HFFc6 (cell line): ENCODE measurements at places on chromosomes 5 and 9. TPM values are rescaled to one million over a fixed set of nuclear protein-coding genes. Genes with fewer than 3 reads are reported as not detected.

DNA sequence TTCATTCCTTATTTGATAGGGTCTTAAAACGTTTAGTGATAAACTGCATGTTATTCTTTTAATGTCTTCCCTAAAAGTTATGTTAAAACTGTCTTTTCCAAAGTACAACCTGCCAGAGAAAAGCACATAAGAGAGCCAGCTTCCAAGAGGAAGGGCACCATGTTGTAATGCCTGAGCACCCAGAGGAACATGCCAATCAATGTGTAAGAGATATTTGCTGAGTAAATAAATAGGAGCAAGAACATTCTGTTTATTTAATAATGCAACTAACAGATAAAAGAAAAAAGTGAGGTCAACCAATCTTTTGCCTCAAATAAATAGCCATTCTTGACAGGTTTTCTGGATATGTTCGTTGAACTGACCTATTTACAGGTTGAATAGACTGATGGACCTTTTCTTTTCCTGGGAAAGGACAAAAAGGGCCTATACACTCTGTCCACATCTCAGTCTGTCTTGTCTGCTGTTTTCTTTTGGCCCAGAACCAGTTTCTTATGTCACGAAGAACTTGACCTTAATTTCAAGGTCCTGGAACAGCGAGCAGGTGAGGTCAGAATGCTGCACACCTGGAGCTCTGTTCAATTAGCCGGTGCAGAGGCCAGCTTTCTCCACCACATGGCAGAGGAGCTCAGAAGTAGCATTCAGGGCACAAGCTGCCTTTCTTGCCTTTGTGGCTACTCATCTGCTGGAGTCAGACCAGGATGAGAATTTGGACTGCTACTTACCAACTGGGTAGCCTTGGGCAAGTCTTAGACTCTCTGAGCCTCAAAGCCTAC, 77.7 kb downstream of the PLCXD3 start:
- H3K27ac ChIP-seq: no peak overlapping the region
- no peak for DNase-seq
- no peaks in the 10 kb centered on the region for H3K36me3 ChIP-seq
- H3K27me3 ChIP-seq: peaks cover 2% of the 10 kb centered on the region

- peak; percentile 6 for DNase-seq
- no peak overlapping the region for H3K4me3 ChIP-seq
- peaks cover 10% of the 10 kb centered on the region; the same call in 1 of the 2 replicates for H3K36me3 ChIP-seq
- H3K27ac ChIP-seq: no peak overlapping the region
- no peaks in the 10 kb centered on the region for H3K27me3 ChIP-seq
Measured at GRCh38 chr9:5909976-5910375, 19.3 kb downstream of the MLANA start.

- H3K27ac ChIP-seq: peak overlapping the region; percentile 56; the same call in 1 of the 2 replicates
- peaks cover 10% of the 10 kb centered on the region for H3K27me3 ChIP-seq
- peak overlapping the region; percentile 42; the same call in 1 of the 2 replicates for H3K4me3 ChIP-seq
- DNase-seq: peak; percentile 53
- peaks cover 6% of the 10 kb centered on the region; the same call in 1 of the 2 replicates for H3K36me3 ChIP-seq
Measured at GRCh38 chr9:99085949-99086948, 18.7 kb upstream of the TGFBR1 start.

DNA sequence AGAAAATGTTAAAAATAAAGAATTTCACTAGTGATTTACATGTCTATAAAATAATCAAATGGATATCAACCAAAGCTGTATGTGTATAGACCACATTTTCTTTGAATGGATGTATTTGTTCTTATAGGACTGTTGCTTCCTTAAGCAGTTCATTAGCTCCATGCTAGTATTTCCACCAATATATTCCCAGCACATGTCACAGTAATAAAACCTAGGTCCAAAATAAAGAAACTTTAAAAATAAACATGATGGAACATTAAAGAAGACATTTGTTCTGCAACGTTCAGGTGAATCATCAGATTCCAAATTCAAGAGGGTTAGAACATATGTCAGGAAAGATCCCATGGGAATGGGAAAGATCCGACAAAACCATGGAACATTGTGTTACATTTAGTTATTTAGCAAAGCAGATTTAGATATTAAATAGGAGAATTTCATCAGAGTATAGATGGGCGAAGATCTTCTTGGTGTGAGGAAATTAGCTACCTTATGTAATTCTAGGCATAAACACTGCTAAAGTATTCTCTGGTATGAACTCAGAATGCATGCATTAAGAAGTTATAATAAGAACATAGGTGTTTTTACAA, 490.7 kb downstream of the CDH18 start:
- no peaks in the 10 kb centered on the region for H3K36me3 ChIP-seq
- no peak overlapping the region for H3K4me3 ChIP-seq

CER1 gene
- not detected in 3 replicates for total RNA-seq

PCDHB5 gene
- total RNA-seq: 0.23 and 0.43 TPM in 2 replicates

DNA sequence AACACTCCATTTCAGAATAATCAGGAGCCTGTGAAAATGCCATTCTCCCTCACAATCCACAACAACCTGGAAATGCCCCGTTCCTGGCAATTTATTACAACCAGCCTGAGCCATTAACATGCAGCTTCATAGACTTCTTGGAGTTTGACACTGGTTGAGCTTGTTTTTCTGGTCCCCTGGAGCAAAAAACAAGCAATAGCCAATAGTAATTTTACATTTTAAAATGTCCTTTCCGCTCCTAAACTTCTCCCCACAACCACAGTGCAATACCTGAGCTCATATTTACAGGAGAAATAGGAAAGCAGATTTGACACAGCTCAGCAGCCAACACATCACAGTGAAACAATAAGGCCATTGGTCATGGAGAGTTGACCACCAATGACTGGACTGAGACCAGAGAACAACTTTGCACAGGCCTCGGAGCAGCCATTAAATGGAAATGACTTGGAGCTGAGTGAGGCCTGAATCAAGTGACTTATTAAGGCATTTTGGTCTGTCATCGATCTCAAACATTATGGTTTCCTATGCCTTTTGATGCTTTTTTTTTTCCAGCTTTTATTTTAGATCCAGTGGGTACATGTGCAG, 73.0 kb downstream of the ENC1 start:
- H3K27me3 ChIP-seq: no peaks in the 10 kb centered on the region
- H3K36me3 ChIP-seq: peaks cover 6% of the 10 kb centered on the region; the same call in 1 of the 2 replicates
- H3K4me1 ChIP-seq: no peaks in the 10 kb centered on the region; the same call in 1 of the 2 replicates

- H3K36me3 ChIP-seq: no peaks in the 10 kb centered on the region
- DNase-seq: no peak
- no peak overlapping the region for H3K27ac ChIP-seq
- H3K4me3 ChIP-seq: no peak overlapping the region
- no peaks in the 10 kb centered on the region for H3K4me1 ChIP-seq
Measured at GRCh38 chr9:93007529-93008058, 50.9 kb upstream of the SUSD3 start.

DNA sequence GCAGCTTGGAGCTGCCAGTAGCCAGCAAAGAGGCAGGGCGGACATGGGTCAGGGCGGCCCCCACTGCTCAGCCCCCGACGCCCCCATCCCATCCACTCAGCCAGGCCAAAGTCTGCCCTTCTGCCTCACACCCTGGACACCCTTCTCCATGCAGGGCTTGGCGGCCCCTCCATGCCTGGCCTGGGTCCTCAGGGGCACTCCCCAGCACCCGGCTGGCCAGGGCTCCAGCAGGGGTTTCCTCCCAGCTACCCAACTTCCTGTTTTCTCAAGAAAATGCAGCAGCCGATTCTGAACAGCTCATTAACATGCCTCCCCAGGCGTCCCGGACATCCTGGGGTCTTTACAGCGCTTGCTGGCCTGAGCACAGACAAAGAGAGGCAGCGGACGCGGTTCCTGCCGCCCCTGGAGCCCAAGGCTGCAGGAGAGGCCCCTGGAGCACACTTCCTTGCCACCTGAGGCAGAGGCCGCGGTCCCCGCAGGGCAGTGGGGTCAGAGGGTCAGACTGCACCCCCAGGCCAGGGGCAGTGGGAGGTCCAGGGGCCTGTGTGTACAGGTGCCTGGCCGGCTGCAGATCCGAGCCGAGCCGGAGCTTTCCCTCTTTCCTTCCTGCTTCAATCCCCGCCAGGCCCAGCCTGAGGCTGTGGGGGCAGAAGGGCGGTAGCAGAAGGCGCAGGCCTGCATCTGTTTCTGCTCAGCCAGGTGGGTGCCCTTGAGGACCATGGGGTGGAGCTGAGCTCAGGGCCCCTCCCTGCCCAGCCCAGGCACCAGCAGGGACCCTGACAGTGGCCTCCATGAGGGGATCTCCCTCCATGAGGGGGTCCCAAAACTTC, 18.7 kb upstream of the NRARP start:
- no peak overlapping the region for H3K27ac ChIP-seq
- DNase-seq: no peak
- H3K4me1 ChIP-seq: no peaks in the 10 kb centered on the region
- no peaks in the 10 kb centered on the region for H3K36me3 ChIP-seq

- no peak overlapping the region for H3K4me3 ChIP-seq
- no peak for DNase-seq
- peaks cover 2% of the 10 kb centered on the region; the same call in 1 of the 2 replicates for H3K27me3 ChIP-seq
- no peak overlapping the region for H3K27ac ChIP-seq
Measured at GRCh38 chr9:68746525-68746924, 41.5 kb downstream of the PIP5K1B start.

DNA sequence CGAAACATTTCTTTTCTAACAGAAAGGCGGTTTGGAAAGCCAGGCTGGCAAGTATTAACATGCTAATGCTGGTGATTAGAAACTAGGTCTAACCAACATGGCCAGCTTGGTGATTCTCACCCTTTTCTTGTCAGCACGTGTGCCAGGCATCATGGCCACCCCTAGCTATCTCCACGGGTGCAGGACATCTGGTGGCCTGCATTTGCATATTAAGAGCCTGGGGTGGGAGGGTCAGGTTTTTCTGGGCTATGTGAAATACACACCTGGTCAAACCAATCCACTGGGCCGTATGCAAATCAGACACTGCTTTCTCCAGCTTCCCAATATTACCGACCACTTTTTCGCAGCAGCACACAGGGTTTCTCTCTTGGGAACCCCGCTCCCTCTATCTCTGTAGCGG, 612.1 kb downstream of the PTPRD start:
- H3K27me3 ChIP-seq: no peaks in the 10 kb centered on the region
- DNase-seq: no peak
- H3K4me3 ChIP-seq: no peak overlapping the region
- H3K36me3 ChIP-seq: no peaks in the 10 kb centered on the region
- H3K27ac ChIP-seq: no peak overlapping the region

GRCh38 chr5:141617128-141617527, 1.7 kb downstream of the DIAPH1 start:
- no peak for DNase-seq
- H3K27ac ChIP-seq: peak overlapping the region; percentile 92
- peaks cover 17% of the 10 kb centered on the region for H3K36me3 ChIP-seq
- peaks cover 45% of the 10 kb centered on the region for H3K4me1 ChIP-seq

- H3K4me1 ChIP-seq: no peaks in the 10 kb centered on the region
- H3K36me3 ChIP-seq: no peaks in the 10 kb centered on the region
- H3K27ac ChIP-seq: no peak overlapping the region
Measured at GRCh38 chr5:101112645-101113044, 209.6 kb upstream of the ST8SIA4 start.

- H3K27ac ChIP-seq: no peak overlapping the region
- H3K4me1 ChIP-seq: peaks cover 7% of the 10 kb centered on the region
- H3K36me3 ChIP-seq: peaks cover 16% of the 10 kb centered on the region
- H3K27me3 ChIP-seq: no peaks in the 10 kb centered on the region; the same call in 1 of the 2 replicates
Measured at GRCh38 chr9:134518004-134518606, 123.5 kb upstream of the COL5A1 start.

- no peaks in the 10 kb centered on the region for H3K27me3 ChIP-seq
- no peak overlapping the region for H3K4me3 ChIP-seq
- no peak overlapping the region for H3K27ac ChIP-seq
- no peak for DNase-seq
- no peaks in the 10 kb centered on the region; the same call in 1 of the 2 replicates for H3K36me3 ChIP-seq
- no peaks in the 10 kb centered on the region for H3K4me1 ChIP-seq
Measured at GRCh38 chr9:106207298-106207697, 513.0 kb downstream of the TMEM38B start.

DNA sequence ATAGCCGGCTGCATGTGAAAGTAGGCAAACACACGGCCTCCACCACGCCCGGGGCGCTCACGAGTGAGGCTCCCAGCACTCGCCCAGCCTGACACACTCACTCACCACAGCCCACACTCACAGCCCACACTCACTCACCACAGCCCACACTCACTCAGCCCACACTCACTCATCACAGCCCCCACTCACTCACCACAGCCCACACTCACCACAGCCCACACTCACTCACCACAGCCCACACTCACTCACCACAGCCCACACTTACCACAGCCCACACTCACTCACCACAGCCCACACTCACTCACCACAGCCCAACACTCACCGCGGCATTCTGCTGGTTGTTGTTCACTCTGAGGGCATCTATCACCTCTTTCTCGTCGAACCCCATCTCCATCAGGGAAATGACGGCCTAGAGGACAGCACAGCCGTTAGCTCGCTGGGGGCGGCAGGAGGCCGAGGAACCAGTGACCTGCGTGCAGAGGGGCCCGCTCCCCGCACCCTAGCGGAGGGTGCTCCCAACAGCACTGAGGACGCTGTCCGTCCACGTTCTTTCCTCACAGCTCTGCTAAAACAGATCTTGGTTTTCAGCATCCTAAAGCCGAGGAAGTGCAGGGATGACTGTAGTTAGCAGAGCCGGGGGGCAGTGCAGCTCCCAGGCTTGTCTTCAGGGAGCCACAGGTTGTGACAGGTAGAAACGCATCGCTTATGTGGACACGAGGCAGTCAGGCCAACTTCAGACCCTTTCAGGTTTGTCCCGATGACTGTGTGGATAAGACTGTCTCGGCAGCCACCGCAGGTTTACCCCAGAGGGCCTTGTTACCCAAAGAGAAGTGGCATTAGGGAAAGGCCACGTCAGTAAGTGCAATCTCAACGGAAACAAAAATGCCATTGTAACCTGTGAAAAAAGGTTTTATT, 21.6 kb downstream of the UBAC1 start:
- no peaks in the 10 kb centered on the region for H3K4me1 ChIP-seq
- no peak overlapping the region for H3K4me3 ChIP-seq
- no peak for DNase-seq
- H3K27me3 ChIP-seq: no peaks in the 10 kb centered on the region; the same call in 1 of the 2 replicates

GRCh38 chr5:139710319-139711066, 62.3 kb downstream of the CXXC5 start:
- peak; percentile 60 for DNase-seq
- peaks cover 20% of the 10 kb centered on the region for H3K4me1 ChIP-seq
- H3K27me3 ChIP-seq: peaks cover 3% of the 10 kb centered on the region
- H3K36me3 ChIP-seq: no peaks in the 10 kb centered on the region
- H3K27ac ChIP-seq: peak overlapping the region; percentile 77

FGD3 gene
- total RNA-seq: not detected in 3 replicates

DNA sequence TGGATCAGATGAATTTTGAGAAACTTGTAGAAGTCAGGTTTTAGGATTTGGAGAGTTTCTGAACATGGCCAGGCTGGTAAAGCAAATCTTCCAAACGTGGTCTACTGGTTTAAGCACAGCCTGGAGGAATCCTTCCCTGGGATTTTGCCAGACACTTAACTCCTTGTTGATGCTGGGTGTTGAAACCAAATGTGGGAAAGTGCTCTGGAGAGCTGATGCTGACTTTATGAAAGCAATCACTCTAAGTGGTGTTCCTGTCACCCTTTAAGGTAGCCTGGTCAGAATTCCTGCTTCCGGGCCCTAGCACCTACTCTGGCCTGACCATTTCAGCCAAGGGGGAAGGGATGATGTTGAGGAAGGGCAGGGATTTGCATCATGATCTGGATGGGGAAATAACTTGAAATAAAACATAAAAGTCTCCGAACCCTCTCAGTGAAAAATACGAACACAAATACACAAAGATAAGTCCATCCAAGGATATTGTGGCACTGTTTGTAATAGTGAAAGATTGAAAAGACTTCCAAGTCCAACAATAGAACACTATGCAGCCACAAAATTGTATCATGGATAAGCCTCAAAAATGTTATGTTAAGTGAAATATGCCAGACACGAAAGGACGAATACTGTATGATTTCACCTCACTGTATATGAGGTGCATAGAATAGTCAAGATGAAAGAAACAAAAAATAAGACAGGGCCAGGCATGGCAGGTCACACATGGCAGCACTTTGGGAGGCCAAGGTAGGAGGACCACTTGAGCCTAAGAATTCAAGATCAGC, 57.7 kb downstream of the PDE6A start:
- no peak for DNase-seq
- peaks cover 24% of the 10 kb centered on the region for H3K4me1 ChIP-seq
- no peaks in the 10 kb centered on the region for H3K36me3 ChIP-seq
- H3K27me3 ChIP-seq: peaks cover 7% of the 10 kb centered on the region; the same call in 1 of the 2 replicates
- H3K27ac ChIP-seq: no peak overlapping the region
